ENCODE measurements at places on chromosomes 13 and 19.
A peak's percentile ranks its signal among the peaks of the same experiment; 100 is the strongest.

DNA sequence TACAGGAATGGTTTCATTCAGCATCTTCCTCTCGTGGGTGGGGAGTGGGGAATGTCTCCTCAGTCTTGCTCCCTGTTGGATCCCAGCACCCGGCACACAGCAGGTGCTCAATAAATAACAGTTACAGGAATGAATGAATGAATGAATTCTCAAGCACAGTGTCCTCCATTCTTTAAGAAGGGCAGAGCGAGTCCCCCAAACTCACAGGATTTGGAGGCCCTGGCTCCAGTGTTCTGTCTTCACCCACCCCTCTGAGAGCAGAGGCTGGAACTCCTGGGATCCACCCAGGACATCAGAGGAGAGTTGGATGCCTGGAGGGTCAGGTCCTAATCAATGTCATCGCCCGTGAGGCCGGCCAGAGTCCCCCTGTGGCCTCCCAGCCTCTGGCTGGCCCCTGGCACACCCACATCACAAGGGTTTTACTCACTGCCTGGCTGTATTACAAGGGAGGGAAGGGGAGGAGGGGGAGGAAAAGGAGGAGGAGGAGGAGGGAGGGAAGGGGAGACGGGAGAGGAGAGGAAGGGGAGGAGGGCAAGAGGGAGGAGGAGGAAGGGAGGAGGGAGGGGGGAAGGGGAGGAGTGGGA lies 8.7 kb upstream of the CREB3L3 start:
- peak; percentile 85 for DNase-seq

GRCh38 chr19:4713384-4713951 lies 10.2 kb downstream of the DPP9 start:
- DNase-seq: peak; percentile 100

DNA sequence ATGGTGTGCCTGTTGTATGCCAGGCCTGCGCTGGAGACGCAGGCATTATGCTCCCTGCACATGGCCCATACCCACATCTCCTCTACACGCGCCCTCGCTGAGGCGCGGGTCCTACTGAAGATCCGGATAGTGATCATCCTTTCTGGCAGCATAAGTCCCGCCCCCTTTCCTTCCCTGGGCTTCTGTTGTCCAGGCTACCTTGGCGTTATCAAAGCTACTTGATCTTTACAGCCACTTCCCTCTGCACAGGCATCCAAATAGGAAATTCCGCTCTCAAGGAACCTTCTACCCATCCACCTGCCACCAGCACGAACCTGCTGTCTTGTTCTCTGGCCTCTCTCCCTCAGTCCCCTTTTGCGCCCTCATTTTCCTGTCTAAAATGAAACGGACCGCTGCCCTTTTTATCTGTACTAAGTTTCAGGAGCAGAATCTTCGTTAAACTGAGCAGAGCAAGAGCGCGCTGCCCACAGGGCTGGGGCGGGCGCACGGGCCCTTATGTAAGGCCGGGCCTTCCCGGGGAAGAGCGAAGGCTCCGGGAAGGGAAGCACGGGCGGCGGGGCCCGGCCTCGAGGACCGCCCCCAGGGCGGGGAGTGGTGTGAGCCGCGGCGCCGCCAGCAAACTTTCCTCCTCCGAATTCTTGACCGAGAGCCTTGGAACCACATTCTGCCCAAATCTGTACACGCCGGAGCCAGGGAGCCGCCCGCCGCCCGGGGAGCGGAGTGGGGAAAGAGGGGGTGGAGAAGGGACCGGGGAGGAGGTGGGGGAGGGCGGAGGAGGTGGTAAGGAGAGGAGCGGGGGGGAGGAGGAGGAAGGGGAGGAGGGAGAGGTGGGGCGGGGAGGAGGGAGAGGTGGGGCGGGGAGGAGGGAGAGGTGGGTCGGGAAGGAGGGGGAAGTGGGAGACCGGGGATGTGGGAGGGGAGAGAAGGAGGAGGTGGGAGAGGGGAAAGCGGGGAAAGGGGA lies 920 bp upstream of the UBE2L5 start:
- DNase-seq: peak; percentile 87

DNA sequence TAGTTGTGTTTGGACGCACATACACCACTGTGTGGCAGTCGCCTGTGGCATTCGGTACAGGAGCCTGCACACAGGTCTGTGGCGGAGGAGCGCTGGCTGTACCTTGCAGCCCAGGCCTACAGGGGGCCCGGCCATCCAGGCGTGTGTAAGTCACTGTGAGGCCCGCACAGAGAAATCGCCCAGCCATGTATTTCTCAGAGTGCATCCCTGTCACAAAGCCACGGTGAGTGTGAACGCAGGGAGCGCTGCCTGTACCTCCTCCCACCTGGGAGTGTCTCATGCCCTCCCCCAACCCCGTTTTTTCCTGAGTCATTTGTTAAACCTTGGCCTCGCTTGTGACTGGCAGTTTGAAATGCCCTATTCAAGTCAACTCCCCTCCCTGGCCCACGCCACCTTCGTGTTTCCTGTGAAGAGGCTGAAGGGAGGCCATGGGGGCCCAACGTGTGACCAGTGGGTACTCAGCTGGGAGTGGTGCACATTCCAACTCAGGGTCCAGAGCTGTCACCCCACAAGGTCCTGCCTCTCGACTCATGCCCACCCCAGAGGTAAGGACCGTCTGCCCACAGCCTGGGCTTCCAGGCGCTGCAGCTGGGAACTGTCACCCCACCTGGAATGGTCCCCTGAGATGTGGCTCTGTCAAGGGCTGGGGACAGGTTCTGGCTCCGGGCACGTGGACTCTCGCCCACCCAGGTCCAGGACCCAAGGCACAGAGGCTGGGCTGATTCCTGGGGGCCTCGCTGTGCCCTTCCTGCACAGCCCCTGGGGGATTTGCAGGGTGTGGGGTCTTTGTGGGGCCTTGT lies 11.6 kb upstream of the RASA3 start:
- DNase-seq: no peak

- no peak for DNase-seq
These were observed 337.7 kb downstream of the KCNRG start for GRCh38 chr13:50352720-50353480.

Measured in fibroblast of lung (primary cell).